ENCODE measurements at places on chromosomes 2 and 18.
A peak's percentile ranks its signal among the peaks of the same experiment; 100 is the strongest.

- no peak for DNase-seq
These were observed 101.3 kb upstream of the ID2 start for GRCh38 chr2:8580316-8581233.

DNA sequence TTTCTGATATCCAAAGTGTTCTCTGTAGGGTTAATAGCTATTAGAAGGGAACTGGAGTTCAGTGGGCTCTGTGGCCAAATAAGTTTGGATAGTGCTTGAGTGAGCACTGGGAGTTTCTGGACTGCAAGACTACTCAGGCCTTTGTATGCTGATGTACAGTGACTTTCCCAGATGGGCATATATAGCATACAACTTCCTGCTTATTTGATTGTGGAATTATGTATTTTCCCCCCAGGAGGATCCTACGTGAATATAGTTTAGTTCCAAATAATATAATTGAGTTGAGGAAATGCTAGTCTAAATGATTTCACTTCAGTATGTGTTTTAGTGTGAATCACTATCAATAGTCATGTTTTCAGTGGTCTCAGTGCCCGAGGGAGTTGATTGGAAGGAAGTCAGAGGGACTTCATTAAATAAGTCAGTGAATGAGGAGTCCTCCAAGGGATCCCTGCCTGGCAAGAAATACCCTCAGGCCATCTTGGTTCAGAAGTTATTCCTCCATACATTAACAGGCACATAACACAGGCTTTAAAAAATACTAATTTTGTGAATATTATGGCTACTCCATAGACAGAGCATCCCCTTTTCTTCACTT lies 251.4 kb downstream of the PRKCE start:
- DNase-seq: no peak

- no peak for DNase-seq
These were observed 15.4 kb upstream of the ROCK2 start for GRCh38 chr2:11359865-11360264.

DNA sequence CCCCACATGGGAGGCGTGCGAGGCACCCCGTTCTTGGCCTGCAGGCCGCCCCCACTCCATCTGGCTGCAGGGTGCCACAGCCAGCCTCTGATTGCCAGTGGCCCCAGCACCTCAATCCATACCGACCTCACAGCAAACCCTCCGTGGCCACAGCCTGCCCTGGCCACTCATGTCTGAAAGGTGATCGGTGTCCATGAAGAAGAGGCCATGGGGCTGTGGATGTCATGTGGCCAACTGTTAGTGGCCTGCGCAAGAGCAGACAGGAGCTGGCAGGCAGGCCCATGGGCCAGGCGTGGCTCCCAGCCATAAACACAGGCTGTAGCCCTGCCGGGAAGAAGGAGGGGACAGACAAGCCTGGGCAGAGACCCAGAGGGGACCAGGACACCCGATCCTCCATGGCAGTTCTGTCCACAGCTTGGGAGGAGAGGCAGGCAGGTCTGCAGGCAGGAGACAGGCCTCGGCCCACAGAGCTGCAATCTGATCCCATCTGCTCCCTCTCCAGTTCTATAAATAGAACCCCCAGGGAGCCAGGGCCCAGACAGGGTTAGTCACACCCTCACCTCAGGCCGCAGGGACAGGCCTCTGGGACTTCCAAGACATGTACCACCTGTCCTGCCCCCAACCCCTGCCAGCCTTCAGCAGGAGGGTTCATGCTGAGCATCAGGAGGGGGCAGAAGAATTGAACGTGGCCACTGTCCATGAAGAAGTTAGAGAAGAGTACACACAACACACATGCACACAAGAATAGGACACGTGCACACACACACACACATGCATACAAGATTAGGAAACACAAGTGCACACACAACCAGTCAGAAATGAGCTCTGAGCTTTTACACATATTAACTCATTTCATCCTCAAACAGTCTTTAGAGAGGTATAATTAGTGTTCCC lies 16.9 kb downstream of the STEAP3 start:
- no peak for DNase-seq

DNA sequence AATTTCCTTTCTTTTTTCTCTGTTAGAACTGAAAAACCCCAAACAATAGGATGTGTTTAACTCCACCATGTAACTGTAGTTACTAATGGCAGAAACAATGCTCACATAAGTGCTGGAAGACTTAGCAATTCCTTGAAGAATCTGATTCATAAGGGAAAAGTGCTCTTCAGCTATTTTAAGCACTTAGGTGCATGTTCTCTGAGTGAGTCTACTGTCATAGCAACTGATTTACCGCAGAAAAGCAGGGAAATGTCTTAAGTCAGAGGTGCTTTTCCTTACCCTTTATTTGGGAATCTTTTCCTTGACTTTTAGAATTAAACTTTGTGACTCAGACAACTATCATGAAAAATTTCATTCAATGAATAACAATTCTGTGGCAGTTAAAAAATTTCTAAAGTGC lies 65.4 kb upstream of the NABP1 start:
- no peak for DNase-seq

GRCh38 chr2:217383620-217384019 lies 523.8 kb upstream of the TNP1 start:
- DNase-seq: no peak

DNA sequence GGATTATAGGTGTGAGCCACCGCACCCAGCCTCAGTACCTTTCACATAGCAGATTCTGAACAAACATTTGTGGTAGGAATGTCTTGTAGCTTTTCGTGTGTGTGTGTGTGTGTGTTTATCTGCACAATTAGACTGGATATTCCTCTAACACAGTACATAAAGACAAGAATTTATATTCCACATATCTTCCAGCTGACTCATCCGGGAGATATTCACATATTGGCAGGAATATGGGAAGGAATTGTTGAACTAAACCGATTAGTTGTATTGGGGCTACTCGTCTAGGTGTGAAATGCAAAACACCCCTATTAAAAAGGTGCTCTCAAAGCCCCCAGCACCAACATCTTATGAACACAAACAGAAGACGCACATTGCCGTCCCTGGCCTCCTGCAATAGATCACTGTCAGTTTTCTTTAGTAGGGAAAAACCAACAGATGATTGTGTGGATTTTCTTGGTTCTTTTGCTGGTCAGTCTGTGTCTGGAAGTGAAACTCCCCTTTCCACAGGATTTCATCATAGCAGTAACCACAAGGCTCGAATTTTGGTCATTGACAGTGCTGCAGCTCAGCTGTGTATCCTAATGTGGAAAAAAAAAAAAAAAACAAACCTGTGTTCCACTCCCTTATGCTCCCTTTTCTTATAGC lies 208.5 kb upstream of the ACVR2A start:
- no peak for DNase-seq

- DNase-seq: no peak
These were observed 126.0 kb downstream of the SP100 start for GRCh38 chr2:230541934-230542380.

GRCh38 chr2:128196026-128196425 lies 105.0 kb downstream of the UGGT1 start:
- DNase-seq: no peak

- no peak for DNase-seq
These were observed 154.0 kb downstream of the PMAIP1 start for GRCh38 chr18:60053747-60054304.

DNA sequence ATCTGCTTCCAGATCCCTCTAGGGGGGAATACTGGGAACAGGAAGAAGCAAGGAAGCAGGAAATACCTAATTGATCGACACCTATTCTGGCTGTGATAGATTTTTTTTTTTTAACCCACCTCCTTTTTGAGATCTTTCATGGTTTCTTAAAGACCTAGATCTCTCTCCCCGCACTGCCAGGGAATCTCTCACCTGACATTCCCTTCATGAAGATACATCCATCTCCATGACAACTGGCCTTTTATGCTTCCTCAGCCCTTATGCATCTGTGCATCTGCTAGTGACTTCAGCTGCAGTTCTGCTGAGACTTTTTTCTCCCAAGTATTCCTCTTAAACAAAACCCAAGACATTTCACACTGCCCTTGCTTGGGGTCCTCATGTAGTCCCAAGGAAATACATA lies 21.1 kb upstream of the CPO start:
- DNase-seq: no peak

DNA sequence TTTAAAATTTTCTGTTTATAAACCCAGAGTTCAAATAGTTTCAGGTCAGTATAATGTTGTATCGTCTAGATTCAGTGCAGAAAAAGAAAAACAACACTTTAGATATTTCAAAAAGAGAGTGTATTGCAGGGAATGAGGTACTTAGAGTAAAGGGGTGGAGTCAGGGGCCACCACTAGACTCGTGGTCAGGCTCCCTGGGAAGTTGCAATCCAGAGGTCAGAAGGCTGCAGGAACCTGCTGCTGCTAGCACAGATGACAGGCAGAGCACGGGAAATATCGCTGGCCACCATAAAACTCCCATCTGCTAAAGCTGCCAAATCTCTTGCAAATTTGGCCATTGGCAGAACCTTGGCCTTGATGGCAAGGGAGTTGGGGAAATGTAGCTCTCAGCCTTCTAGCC lies 64.6 kb downstream of the THNSL2 start:
- DNase-seq: no peak

GRCh38 chr2:47243596-47244323 lies 88.7 kb upstream of the STPG4 start:
- no peak for DNase-seq

DNA sequence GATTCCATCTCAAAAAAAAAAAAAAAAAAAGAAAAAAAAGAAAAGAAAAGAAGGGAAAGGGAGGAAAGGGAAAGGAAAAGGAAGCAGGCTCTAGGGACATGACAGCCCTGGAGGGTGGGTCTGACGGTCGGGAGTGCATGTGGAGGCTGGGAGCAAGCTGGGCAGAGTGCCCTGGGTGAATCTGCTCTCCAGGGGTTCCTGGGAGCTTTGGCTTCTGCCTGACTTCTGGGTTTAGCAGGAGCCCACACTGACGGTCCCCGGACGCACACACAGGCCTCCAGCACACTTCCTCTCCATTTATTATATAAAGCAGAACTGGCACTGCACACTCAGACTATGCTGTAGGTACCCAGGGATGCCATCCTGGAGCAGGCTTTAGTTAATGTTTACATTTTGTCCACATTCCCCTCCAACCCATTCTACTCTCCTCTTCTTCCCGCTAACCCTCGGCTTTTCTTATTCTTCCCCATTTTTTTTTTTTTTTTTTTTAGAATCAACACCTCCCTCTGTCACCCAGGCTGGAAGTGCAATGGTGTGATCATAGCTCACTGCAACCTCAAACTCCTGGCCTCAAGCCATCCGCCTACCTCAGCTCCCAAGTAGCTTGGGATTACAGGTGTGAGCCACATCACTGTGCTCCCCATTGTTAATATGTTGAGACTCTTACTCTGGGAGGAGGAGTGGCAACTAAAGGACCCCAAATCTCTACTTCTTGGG lies 151.1 kb upstream of the SLC1A4 start:
- no peak for DNase-seq

DNA sequence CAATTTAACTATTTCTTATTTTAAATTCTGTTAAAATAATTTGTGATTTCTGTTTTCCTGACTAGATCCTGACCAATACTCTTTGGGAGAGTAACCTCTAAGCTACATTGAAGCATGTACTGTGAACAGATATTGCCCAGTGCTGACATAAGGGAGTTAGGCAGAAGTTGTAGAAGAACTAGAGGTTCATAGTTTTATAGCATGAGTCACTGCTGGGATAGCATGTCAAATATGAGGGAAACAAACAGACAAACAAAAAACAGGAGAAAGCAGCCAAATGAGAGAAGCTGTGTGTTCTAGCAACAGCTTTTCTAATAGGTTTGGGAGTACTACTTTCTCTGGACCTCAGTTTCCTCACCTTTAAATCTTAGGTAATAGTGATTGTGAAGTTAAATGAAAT lies 72.4 kb downstream of the CERS6 start:
- DNase-seq: no peak

GRCh38 chr2:180497621-180498152 lies 482.7 kb upstream of the UBE2E3 start:
- DNase-seq: no peak

DNA sequence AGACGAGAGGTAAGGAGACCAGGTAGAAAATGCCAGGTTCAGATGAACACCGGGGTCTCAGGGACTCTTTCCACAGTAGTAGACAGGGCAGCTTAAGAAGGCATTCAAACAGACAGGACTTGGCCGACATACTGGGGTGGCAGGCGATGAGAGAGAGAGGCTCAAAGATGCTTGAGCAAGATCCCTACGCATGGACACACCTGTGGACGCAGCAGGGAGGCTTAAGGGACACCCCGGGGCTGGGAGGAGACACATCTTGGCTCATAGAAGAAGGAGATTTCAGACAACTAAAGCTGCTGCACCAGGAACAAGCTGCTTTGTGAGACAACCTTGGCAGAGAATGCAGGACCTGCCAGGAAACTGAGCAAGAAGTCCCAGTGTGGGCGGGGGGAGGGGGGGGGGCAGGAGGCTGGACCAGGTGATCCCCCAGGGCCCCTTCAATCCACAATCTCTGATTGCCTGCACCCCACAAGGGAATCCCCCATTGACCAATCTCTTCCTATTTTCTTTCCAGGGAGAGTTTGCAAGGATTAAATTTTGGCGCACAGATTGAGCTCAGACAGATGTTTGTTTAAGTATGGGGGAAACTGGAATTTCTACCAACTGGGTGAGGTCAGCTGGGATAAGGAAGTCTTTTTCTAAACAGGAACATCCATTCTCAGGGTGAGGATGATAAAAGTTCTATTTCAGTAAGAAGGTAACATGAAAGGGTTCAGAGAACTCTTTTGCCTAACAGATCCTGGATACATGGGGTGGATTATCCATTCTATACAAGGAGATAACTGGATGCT lies 400.7 kb downstream of the NBAS start:
- no peak for DNase-seq

GRCh38 chr2:236662231-236663185 lies 92.9 kb downstream of the ACKR3 start:
- DNase-seq: no peak

- peak; percentile 10 for DNase-seq
These were observed 91.6 kb upstream of the MGAT4A start for GRCh38 chr2:98822301-98823164.

GRCh38 chr2:163348857-163349380 lies 386.9 kb downstream of the FIGN start:
- no peak for DNase-seq

DNA sequence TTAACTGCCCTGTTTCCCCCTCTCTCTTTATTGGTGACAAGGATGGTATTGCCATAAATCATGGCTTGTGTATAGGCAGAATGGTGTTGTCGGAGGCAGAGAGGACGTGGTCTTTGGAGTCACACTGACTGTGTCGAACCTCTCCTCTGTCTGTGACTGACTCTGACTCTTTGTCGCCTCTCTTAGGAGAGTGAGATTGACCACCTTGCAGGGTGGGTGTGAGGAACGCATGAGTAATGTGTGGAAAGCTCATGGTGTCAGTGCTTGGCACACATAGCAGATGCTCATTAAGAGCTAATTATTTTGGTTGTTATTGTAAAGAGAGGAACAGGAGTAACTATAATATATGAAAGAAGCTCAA lies 145.6 kb downstream of the TTC27 start:
- DNase-seq: no peak

GRCh38 chr18:29181151-29181901 lies 1004.4 kb upstream of the CDH2 start:
- no peak for DNase-seq

Data from stimulated activated CD8-positive, alpha-beta memory T cell treated with anti-CD3 and anti-CD28 coated beads, Interleukin-2, amount 100 ng/mL, for 1 hour (primary cell).